ENCODE measurements at places on chromosomes 2 and 18.
A peak's percentile ranks its signal among the peaks of the same experiment; 100 is the strongest.

- DNase-seq = no peak
Measured at GRCh38 chr18:30727849-30728248, 314.7 kb downstream of the DSC3 start.

DNA sequence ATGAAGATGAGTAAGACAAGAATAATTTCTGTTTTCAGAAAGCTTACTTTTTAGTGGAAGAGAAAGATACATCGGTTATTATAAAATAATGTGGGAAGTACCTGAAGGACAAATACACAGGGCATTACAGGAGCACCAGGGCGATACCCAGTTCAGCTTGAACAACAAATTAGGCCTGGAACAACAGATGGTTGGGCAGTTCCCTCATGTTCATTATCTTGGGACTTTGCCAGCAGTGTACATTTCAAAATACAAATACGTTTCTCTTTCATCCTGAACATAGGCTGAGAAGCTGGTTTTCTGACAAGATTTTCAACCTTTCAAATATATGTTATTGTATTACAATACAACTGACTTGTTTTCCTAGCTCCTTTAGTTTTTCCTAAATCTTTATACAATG is 79.6 kb downstream of the TGIF1 start:
- no peak for DNase-seq

- no peak for DNase-seq
Measured at GRCh38 chr2:188601391-188601790, 309.7 kb downstream of the GULP1 start.

DNA sequence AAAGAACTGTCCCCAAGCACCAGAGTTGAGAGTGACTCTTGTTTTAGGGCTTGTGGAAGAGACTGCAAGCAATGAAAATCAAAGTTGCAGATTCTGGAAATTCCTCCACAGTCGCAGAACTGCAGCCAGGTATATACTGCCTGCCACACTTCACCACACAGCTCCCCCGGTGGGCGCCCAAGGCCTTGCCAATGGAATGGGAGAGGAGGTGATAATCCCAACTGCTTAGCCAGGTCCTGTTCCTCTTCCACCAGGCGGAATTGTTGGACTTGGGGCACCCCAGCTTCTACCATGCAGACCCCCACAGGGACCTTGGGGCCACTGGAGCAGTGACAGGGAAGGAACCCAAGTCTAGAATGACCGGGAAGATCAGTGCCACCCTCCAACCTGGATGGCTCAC is 4.8 kb upstream of the PDIA6 start:
- peak; percentile 52 for DNase-seq

- DNase-seq = no peak
Measured at GRCh38 chr18:35695384-35695783, 113.8 kb downstream of the GALNT1 start.

GRCh38 chr2:83071352-83071751 is 1387.7 kb downstream of the SUCLG1 start:
- no peak for DNase-seq

GRCh38 chr2:142037744-142038143 is 93.1 kb downstream of the LRP1B start:
- DNase-seq = peak; percentile 18

GRCh38 chr2:176445956-176446355 is 176.7 kb downstream of the MTX2 start:
- DNase-seq = no peak

- no peak for DNase-seq
Measured at GRCh38 chr2:106701203-106702022, 184.6 kb downstream of the ST6GAL2 start.

DNA sequence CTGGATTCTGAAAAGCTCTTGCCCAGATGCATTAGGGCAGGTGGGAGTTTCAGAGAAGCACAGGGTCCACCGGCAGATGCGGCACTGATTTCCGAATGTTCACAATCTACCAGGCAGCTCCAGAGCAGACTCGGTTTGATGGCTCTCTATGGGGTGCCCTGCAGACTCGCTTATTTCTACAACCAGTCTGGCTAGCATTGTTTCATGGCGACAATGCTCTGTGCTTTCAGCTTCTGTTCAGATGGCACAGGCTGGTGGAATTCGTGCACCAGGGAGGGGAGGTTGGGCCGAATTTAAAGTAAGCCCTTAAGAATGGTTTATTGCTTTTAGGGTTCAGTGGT is 9.9 kb downstream of the MYT1L start:
- peak; percentile 73 for DNase-seq

DNA sequence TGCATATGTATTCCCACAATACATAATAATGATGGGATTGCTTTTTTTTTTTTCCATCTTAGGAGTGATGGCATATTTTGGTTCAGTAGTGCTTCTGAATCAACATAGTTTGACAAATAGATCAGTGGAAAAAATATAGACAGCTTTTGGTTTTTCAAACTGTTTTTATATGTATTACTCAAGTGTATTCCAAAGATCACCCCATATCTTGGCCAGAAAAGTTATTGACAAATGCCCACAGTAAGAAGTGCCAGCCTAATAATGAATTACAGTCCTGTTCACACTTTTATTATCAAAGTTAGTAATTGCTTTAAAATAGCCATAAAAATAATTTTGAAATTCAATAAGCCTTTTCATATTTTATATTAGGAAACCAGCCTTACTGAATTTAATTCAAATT is 95.0 kb downstream of the TMEFF2 start:
- DNase-seq = no peak

- no peak for DNase-seq
Measured at GRCh38 chr18:39274535-39274934, 1708.9 kb upstream of the CELF4 start.

DNA sequence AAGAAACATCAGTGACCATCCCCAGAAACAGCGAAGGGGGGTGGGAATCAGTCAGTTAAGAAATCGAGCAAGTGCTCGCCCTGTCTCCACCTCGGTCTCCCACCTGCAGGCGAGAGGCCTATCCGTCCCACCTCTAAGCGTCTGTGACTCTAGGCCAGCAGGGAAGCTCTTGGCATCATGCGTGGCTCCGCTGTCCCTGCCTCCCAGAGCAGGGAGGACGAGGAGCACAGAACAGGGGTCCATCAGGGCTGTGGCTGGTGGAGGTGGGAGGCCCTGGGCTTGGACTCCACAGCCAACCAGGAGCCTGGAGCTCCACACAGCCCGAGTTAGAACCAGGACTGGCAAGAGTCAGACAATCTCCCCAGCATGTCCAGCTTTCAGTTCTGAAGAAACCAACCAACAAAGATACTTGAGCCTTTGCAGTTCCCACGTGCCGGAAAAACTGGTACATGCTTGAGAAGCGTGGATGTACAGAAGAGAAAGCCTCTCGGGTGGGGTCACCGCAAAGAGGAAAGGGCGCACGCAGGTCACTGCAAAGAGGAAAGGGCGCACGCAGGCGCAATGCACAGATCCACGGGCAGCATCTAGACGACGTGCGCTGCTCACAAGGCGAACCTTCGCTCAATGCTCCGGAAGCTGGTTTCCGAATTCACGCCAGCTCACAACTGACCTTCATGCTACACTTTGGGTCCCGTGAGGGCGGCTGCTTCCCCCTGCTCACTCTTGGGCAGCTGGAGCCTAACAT is 104.5 kb upstream of the ALKAL2 start:
- no peak for DNase-seq

- no peak for DNase-seq
Measured at GRCh38 chr2:66704786-66705185, 269.9 kb downstream of the MEIS1 start.

- DNase-seq = no peak
Measured at GRCh38 chr2:190178066-190178722, 115.7 kb upstream of the MSTN start.

GRCh38 chr2:134621939-134622705 is 96.7 kb downstream of the TMEM163 start:
- DNase-seq = no peak

GRCh38 chr2:115569547-115569946 is 1127.1 kb downstream of the DPP10 start:
- no peak for DNase-seq

GRCh38 chr2:180753809-180754761 is 226.3 kb upstream of the UBE2E3 start:
- DNase-seq = no peak

DNA sequence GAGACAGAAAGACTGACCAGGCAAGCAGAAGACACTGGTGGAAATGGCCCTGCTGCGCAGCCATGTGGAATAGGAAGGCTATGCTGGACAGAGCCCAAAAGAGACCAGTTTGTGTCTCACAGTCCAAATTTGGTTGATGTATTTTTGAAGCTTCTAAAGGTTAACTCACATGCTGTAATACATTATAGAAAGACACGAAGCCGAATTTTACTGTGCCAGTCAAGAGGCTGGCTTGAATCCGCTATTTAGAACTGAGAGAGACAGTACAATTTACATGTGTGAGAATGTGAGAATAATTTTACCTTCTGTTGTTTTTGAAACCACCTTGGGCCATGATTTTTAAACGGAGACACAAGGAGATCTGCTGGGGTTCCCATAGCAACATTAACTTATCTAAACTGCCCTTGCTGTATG is 113.6 kb downstream of the METTL8 start:
- no peak for DNase-seq

- no peak for DNase-seq
Measured at GRCh38 chr2:113119111-113119510, 8.3 kb upstream of the IL1RN start.

- no peak for DNase-seq
Measured at GRCh38 chr2:37274359-37274965, 43.0 kb downstream of the NDUFAF7 start.

DNA sequence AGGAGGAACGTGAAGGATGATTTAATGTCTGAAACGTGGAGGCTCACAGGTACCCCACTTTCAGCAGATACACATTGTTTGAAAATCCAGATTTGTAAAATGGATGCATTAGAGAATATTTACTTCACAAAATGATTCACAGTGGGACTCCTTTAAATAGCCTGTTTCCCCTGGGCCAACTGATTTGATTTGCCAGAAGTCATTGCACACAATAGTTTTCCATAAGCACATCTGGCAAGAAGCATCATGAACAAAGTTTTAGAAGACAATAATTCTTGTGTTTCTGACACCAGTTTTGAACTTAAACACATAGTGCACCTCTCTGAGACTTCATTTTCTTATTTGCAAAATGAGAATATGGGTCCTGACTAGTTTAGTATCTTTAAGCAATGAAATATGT is 451.4 kb upstream of the SLC14A2 start:
- DNase-seq = no peak

DNA sequence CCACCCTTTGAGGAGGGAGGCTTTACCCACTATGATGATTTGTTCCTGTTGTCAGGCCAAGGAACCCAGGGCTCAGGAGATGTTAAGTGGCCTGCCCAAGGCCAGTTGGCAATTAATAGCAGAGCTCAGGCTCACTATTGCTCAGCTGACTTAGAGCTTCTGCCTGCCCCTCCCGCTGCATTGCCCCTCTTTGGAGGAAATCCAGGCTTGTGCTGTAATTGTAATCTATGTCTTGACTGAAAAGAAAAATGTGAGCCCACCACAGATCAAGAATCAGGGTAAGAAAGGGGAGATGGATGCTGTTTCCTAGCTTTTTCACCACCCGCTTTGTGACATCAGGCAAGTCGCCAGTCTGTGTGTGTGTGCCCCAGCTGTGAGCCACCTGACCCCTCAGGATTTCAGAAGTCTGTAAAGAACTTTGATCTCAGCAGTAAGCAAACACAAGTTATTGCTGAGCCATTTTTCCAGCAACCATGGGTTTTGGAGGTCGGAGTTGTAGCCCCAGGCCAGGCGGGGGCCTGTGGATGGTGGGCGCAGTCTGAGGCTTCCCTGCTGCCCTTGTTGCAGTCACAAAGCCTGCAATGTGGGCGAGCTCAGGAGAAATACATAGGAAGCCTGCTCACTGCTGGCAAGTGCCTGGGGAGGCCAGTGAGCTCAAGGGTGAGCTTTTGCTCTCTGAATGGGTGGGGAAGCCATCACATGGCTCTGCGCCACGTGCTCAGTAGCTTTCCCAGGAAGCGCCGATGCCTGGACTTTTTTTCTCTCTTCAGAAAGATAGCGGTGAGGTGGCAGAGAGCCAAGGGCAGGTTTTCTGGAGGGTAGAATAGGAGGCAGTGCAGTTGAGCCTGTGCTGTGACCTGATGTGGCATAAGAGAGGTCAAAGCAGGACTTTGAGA is 6.1 kb downstream of the CABLES1 start:
- peak; percentile 74 for DNase-seq

DNA sequence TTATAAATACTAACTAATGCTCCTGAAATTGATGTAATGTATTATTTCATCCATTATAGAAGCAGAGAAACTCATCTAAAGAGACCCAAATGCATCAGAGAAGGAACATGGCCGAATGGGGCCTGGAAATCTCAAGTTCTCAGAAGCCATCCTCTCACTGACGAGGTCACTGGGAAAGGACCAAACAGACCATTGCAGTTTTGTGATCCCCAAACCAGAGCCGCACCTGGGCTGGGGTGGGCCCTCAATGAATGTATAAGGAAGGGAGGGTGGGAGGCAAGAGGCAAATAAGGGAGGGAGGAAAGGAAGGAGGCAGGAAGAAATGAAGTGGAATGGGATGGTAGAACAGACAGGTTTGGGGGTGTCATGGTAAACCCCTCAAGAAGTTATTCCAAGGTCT is 245.3 kb upstream of the ID2 start:
- no peak for DNase-seq

GRCh38 chr2:144099780-144100377 is 420.0 kb downstream of the ZEB2 start:
- no peak for DNase-seq

GRCh38 chr2:39494784-39495251 is 57.7 kb upstream of the MAP4K3 start:
- DNase-seq = no peak

GRCh38 chr2:54659527-54659926 is 63.9 kb upstream of the EML6 start:
- no peak for DNase-seq

- DNase-seq = no peak
Measured at GRCh38 chr2:157460384-157460837, 16.5 kb upstream of the CYTIP start.

GRCh38 chr2:203830304-203831055 is 37.1 kb upstream of the CTLA4 start:
- DNase-seq = no peak
